ENCODE measurements at places on chromosomes 11 and 22. TPM values are rescaled to one million over a fixed set of nuclear protein-coding genes. Genes with fewer than 3 reads are reported as not detected.
A peak's percentile ranks its signal among the peaks of the same experiment; 100 is the strongest.

GRCh38 chr11:118434553-118435289 is 1.6 kb upstream of the KMT2A start:
- peak; percentile 25 for DNase-seq

GRCh38 chr11:94400050-94400449 is 1.2 kb downstream of the GPR83 start:
- no peak for DNase-seq

DNA sequence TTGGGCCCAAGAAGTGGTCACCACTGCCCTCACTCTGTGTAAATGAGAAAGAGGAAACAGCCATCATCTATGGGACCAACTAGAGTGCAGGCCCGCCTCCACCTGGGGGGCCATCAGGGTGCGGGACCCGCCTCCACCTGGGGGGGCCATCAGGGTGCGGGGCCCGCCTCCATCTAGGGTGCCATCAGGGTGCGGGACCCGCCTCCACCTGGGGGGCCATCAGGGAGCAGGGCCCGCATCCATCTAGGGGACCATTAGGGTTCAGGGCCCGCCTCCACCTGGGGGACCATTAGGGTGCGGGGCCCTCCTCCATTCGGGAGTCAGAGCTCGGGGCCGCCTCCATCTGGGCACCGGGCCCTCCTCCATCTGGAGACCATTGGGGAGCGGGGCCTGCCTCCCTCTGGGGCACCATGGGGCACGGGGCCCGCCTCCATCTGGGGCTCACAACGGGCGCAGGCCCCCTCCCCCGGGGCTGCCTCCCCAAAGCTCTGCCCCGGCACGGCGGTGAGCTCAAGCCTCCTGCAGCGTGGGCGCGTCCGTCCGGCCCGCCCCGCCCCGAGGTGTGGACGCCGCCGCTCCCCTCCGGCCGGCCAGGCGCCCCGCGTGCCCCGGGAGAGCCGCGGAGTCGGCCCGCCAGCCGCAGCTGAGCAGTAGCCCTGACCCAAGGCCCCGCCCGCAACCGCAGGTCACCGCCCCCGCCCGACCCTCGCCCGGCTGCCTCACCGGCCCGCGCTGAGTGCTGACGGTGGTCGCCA is 512 bp downstream of the TOLLIP start:
- DNase-seq = no peak

GRCh38 chr22:44814266-44815098 is 62.1 kb downstream of the ARHGAP8 start:
- DNase-seq = no peak

GRCh38 chr22:17707526-17707925 is 66.7 kb downstream of the BID start:
- DNase-seq = no peak

GRCh38 chr11:34499719-34500500 is 13.7 kb downstream of the ELF5 start:
- no peak for DNase-seq

- no peak for DNase-seq
Observed at GRCh38 chr22:42977569-42977968, 37.4 kb downstream of the PACSIN2 start.

DNA sequence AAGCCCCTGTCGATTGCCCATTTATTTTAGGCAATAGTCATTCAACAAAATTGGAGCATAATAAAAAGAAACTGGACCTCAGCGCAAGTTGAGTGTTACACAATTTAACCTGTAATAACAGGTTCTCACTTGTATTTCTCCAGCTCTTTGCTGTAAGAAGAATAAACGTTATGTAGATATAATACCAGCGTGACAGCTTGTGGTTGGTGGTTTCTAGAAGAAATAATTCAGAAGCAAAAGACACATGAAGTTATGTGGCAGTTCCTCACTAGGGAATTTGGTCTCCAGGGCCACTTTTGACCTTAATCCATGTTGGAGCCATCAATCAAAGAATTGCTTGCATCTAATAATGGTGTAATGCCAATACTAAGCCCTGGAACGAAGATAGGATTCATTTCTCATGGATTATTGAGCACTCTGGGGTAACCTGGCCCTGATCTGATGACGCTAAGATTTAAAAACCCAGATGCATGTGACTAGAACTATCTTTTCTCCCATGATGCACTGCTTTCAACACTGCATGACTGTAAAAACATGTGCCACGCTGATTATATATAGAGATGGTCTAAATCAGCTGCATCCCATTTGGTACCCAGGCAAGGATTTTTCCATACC is 129.7 kb upstream of the LDLRAD3 start:
- DNase-seq = no peak

GRCh38 chr11:83471831-83472727 is 185.9 kb upstream of the CCDC90B start:
- no peak for DNase-seq

- DNase-seq = peak; percentile 30
Observed at GRCh38 chr11:72840780-72841179, 26.6 kb downstream of the ATG16L2 start.

- no peak for DNase-seq
Observed at GRCh38 chr11:98564881-98565280, 455.9 kb upstream of the CNTN5 start.

GRCh38 chr11:46149342-46149741 is 28.1 kb upstream of the PHF21A start:
- DNase-seq = no peak

GRCh38 chr11:94837317-94837716 is 69.2 kb downstream of the AMOTL1 start:
- no peak for DNase-seq

DNA sequence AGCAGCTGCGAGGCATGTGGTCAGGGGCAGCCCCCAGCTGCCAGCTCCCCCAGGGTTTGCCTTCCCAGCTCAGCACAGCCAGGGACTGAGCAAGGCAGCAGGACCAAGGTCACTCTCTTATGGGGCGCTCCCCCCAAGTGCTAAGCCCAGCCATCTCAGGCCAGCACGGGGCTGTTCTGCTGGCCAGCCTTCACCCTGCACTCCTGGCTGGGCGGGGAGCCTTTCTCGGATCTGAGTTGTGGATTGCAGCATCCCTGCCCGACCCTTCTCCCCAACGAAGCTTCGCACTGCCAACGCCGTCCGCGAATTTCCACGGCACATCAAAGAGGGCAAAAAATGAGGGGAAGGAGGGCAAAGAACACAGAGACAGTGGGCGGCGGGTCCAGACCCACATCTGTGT is 42.5 kb upstream of the GAL start:
- no peak for DNase-seq

DNA sequence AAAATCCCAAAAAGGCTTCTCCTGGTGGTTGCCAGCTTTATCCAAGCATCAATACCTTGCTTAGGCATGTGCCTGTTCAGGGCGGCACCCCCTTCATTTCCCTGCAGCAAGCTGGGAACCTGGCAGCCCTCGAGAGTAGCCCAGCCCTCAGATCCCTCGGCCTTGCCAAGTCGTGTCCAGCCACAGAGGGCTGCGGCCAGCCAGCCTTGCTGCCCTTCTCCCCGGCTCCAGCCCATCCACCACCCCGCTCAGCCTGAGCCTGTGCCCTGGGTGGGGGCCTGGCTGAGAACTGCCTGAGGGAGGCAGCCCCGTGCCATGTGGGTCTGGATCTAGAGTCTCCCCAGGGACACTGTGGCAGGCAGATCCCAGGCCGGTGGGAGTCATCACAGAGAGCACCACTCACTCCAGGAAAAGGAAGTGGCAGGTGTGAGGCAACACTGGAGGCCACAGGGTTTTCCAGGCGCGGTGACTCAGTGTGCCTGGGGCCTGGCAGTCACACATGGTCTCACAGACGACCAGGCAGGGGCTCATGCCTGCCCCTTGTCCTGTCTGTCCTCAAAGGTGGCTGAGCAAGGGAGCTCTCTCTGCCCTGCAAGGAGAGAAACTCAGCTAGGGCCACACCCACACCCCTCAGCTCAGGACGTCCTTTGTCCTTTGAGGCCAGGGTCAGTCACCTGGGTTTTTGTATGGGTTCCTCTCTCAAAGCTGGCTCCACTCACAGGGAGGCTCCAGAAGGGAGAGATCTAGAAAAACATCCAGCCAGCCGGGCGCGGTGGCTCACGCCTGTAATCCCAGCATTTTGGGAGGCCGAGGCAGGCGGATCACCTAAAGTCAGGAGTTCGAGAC is 12.2 kb upstream of the CDC42BPG start:
- peak; percentile 63 for DNase-seq

GRCh38 chr11:115672412-115672811 is 168.2 kb upstream of the CADM1 start:
- DNase-seq = no peak

DNA sequence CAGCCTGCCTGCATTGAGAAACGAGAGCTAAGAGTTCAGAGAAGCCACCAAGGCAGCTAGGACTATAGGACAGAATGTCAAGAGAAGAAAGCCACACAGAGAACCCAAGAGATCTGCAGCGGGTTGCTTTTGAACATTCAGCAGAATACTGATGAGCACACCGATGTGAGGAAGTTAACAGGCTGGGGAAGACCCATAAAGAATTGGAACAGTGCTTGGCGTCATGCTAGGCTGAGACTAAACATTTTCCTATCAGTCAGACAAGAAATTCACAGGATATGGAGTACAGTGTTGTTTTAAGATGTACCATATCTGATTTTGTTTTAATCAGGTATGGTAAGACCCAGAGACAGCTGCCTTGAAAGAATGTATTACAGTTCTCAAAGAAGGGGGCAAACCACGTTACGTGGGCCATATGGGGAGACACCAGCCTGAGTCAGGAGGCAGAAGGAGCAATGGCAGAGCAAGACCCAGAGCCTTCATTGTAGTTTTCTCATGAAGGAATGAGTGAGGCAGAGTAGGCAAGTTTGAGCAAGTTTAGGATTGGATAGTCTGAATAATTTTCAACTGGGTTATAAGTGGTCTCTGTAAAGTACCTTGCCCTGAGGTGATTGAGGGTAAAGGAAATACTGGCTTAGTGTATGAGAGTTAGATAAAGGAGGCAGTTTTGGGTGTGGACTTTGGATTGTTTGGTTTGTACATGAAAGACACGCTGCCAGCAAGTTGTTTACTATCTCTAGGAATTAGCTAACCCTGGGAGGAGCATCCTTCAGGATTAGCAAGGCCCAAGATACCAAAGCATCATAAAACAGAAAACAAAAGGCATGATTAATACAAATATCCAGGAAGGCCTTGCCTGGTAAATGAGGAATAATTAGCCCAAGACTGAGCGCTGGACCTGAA is 14.3 kb downstream of the LRRC75B start:
- DNase-seq = no peak

DNA sequence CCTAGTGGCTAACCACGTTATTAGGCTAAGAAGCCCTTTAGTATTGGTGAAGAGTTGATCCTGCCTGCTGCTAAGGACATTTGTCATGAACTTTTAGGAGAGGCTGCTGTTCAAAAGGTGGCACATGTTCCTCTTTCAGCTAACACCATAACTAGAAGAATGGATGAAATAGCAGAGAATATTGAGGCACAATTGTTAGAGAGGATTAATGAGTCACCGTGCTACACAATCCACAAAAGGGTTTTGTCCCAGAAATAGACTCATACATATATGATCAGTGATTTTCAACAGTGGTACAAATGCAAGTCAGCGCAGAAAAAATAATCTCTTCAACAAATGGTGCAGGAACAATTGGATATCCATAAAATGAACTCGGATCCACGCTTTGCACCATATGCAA is 7.0 kb upstream of the MSANTD2 start:
- no peak for DNase-seq

DNA sequence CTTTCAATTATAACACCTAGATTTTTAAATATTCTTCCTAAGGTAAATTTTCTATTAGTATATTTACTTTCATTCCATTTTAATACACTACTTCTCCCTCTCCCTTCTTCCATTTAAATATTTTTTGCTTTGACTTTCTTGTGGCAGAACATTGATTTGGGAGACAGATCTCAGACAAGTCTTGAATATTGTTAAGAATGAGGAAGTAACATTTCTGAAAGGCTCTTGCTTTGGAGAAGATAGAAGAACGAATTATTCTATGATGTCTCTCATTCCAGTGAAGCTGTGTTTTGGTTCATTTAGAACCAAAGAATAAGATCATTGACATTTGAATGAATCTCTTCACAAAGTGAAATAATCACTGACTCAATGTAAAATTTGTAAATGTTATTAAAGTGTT is 2.4 kb downstream of the IPO7 start:
- no peak for DNase-seq

GRCh38 chr11:6962673-6963072 is 36.4 kb downstream of the ZNF215 start:
- DNase-seq = no peak

DNA sequence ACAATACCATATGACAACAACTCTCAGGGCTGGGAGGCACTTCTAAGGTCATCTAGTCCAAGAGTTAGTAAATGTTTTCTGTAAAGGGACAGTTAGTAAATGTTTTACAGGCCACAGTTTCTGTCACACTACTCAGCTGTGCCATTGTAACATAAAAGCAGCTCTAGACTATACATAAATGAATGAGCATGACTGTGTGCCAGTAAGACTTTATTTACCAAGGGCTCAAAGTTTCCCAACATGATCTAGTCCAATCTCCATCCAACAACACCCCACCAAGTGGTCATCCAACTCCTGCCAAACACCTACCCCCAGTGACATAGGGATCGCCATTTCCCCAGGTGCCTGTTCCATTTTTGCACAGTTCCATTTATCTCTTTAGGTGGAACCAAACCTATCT is 12.1 kb downstream of the SERGEF start:
- DNase-seq = no peak

GRCh38 chr22:49664371-49664881 is 163.2 kb downstream of the BRD1 start:
- no peak for DNase-seq

- no peak for DNase-seq
Observed at GRCh38 chr22:41621911-41622179, 750 bp downstream of the XRCC6 start.

- no peak for DNase-seq
Observed at GRCh38 chr11:78790784-78791183, 216.1 kb upstream of the NARS2 start.

GRCh38 chr22:27991586-27992293 is 72.7 kb upstream of the PITPNB start:
- DNase-seq = peak; percentile 9

- no peak for DNase-seq
Observed at GRCh38 chr11:113817626-113818025, 38.0 kb downstream of the CLDN25 start.

IL17REL gene
- total RNA-seq = not detected

OR51B2 gene
- total RNA-seq = 1.5 TPM

OOSP4A gene
- total RNA-seq = not detected

OR51I1 gene
- 1.6 TPM for total RNA-seq

SCGB1C1 gene
- not detected for total RNA-seq

KRTAP5-7 gene
- 0.95 TPM for total RNA-seq

MYO7A gene
- total RNA-seq = 18.2 TPM

ZP1 gene
- total RNA-seq = not detected

SLC22A9 gene
- not detected for total RNA-seq

MRPL17 gene
- 75.6 TPM for total RNA-seq

Measured in uterus (tissue), 4 donors.